ENCODE measurements at places on chromosomes 1 and 21.

- DNase-seq, result no peak
These were observed 292.8 kb downstream of the PTBP2 start for GRCh38 chr1:97014426-97014825.

DNA sequence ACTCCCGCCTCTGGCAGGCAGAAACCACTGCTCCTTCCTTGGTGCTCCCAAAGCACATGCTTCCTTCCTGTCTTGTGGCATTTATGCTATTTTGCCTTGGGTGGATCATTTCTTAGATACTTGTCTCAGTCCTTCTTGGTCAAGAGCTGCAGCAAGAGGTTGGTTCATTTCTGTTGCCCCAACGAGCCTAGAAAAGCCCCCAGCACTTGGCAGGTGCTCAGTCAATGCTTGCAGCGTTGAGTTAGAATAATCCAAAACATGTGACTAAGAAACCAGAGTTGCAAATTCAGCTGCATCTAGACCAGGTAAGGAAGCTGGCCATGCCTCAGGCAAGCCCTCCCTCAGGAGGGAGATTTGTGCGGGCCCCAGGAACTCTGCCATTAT lies 42.4 kb upstream of the TENT5C start:
- DNase-seq, result no peak

- no peak for DNase-seq
These were observed 402.6 kb downstream of the SIPA1L2 start for GRCh38 chr1:232227306-232227705.

DNA sequence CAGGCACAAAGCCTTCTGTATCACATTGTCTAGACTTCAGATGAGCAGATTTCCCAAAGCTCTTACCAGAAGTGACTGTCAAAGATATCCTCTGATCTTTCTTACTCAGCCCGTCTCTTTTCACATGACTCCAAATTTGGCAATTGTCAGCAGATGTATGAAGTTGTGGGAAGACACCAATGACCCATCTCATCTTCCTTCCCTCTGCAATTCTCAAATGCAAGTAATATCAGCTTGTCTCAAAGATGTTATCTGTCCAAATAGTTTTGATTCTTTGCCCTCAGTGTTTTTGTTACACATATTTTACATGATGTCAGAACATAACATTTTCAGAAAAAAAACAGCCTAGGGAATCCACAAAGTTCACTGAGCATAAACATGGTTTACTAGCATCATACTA lies 45.1 kb upstream of the RGS2 start:
- DNase-seq, result no peak

DNA sequence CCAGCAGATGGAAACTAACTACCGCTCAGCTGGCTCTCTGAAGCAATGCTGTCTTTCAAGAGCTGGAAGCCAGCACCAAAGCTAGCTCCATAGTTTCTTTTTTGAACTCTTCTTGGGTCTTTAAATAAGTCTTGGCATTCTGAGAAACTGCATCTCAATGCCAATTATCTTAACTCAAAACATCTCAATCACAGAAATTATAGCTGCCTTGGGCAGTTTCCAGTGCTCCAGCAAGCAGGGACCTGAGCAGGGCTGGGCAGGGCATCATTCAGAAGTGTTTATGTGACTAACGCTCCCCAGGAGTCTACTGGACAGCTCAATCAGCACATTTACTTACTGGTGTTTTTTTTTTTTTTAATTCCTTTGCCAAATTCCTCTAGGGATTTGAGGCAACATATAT lies 18.3 kb upstream of the PADI4 start:
- DNase-seq, result no peak

GRCh38 chr21:26909972-26910371 lies 56.9 kb downstream of the ADAMTS5 start:
- no peak for DNase-seq

DNA sequence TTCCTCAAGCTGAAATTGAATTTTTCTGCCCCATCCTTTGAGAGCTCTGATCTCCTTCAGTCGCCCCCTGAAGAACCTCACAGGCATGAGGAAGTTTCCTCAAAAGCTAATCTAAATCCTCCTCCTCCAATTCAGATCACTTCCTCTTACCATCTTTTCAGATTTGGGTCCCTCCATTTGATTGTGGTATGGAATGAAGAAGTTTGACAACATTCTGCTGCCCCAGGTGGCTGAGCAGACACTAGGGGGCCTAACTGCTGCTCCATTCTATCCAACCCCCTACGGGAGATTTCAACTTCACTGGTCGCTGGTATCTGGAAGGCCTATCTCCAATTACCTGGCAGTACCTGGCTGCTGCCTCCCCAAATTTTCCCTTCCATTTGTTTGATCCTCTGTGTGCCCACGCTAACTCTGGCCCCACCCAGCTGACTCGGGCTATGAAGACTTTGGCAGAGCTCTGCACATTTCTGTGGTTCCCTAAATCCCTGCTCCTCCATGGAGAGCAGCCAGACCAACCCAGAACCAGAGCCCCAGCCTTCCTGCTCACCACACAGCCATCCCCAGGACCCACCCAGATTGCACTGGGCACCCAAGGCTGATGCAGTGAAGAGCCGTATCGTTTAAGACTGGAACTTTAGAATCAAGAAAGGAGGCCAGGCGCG lies 7.8 kb downstream of the IRF6 start:
- DNase-seq, result no peak

- DNase-seq, result no peak
These were observed 92.6 kb downstream of the KIF26B start for GRCh38 chr1:245247356-245247755.

DNA sequence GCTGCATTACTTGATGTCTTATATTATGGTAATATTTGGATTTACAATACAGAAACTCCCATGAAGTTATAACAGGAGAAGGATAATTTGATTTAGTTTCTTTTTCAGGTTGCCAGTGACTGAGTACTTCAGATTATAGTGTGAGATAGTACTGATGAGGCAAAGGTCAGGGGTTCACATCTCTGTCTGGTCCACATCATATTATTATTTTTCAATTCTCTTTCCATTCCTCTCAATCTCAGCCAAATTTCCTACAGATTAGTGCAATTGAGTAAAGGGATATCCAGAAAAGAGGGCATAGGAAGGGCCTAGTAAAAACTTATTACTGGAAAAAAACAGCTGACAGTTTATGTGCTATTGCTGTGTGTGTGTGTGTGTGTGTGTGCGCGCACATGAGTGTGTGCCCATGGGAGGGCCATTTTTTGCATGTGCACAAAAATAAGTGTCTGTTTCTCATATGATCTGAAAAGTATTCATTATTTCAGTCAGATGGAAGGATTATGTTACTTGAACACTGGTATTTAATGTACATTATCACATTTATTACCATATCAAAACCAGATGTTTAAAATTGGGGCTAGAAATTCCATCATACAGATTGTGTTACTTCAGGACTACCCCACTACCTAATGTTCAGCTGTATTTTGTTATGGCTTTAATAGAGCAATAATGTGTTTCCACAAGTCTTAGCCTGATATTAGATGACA lies 78.3 kb upstream of the KCNK2 start:
- DNase-seq, result no peak

DNA sequence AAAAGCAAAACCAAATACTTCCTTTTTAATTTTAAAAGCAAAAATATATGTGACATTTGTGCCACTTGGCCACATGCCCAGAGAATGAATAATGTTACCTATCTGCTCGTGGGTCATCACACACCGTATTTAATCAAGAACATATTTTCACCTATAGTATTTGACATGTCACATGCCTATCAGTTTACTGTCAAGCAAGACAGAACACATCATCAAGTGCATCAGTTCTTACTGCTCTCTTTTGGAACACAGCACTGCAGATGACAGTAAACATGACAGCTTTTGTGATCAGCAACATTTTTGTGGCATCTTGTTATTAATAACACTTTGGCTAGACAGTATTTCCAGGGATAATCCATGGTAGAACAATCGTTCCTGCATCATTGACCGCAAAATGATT lies 134.4 kb downstream of the LRRC7 start:
- DNase-seq, result no peak

- no peak for DNase-seq
These were observed 45.1 kb upstream of the EPS15 start for GRCh38 chr1:51564124-51564523.

DNA sequence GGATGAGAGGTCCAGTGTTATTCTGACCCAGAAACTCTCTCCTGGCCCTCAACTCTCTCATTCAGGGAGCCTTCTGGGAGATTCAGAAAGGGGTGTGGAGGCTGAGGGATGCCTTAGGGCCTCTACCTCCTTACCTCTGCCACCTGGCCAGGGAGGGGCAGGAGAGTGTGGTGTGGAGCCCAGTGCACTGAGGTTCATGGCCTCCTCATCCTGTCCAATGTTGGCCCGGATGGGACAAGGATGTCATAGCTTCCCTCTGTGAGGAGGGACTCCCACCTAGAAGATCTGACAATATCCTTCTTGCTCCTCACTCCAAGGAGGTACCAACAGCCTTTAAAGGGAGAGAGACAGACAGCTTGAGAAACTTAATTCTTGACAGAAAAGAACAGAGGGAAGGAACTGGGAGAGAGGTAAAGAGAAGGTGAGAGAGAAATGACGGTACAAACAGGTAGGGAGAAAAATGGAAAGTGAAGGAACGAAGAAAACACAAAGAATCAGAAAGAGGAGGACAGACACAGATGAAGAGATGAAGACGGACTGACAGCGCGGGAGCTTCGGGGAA lies 779 bp downstream of the BEND5 start:
- no peak for DNase-seq

- DNase-seq, result no peak
These were observed 138.6 kb downstream of the NRIP1 start for GRCh38 chr21:14926186-14926585.

DNA sequence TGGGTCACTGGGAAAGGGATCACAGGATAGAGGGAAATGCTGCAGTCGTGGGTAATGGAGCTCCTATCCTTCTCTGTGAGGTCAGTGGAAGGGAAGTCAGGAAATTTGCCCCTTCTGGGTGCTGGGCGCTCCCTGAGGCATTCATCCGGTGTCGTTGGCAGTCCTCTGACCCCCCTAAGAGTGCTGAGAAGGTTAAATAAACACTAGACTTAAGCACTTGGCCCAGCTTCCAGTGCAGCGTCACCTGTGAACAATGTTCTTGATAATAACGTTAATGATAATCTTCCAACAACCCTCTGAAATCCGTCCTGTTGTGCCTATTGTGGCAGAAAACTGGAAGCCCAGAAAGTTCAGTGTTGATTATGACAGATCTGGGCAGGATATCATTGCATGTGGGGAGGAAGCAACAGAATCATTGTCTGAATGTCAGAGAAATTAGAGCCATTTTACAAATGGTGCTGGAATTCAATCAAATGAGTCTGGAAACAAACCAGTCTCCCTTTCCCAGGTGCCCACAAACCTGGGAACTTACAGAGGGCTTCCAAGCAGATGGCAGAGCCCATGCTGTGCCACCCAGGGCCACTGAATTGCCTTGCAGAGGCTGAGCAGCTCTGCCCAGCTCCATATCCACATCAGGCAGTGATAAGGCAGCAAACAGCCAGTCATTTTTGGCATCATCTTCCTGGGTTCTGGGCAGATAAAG lies 216.8 kb downstream of the KAZN start:
- no peak for DNase-seq

- no peak for DNase-seq
These were observed 12.0 kb downstream of the PALMD start for GRCh38 chr1:99658031-99658290.

- DNase-seq, result no peak
These were observed 295.2 kb downstream of the HLX start for GRCh38 chr1:221174330-221174993.

DNA sequence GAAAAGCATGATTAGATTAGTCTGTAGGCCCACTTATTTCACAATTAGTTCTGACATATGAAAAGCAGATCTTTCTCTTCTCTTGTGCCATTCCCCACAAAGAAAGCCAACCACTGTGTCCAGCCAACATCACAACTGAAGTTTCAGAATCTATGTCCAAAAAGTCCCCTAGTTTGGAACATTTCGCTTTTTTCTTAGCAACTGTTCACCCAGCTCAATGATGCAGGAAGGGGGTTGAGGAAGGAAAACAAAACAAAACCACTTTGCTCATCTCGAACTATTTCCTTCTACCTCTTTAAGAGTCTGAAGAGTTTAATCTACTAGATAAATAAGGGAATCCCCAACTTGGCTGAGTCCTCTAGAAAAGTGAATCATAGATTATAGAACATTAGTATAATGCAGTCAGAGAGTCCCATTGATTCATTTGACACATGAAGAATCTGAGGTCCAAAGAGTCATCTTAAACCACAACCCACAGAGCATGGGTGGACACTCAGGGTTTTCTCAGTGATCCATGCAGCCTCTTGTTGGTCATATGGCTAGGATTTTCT lies 159.3 kb upstream of the SGIP1 start:
- DNase-seq, result peak; percentile 51

DNA sequence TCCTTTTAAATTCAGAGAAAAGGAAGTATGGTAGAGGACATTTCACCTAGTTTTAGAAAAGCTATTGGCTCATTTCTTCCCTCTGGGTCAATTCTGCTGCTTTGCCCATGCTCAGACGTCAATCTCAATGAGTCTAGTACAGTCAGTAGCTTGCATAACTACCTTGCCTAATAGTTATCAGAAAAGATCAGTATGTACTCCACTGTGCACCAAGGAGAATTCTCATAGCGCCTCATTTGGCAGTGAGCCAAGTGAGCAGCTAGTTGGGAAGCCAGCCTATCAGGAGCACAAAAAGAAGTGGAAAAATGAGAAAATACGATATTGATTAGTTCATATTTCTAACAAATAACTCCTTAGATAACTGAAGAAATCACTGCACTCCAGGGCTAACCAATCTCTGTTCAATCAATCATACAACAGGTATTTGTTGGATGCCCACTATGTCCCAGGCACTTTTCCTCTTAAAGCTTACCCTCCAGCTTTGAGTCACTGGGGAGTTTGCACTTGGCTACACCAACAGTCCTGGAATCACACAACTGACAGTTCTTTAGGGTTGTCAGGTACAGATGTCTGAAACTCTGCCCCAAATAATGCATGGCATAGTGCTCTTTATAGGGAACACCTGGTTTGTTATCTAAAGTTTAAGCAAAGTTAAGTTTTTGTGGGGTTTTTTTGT lies 50.2 kb downstream of the PRDX6 start:
- DNase-seq, result no peak

GRCh38 chr1:182368358-182368757 lies 23.2 kb downstream of the GLUL start:
- DNase-seq, result no peak

DNA sequence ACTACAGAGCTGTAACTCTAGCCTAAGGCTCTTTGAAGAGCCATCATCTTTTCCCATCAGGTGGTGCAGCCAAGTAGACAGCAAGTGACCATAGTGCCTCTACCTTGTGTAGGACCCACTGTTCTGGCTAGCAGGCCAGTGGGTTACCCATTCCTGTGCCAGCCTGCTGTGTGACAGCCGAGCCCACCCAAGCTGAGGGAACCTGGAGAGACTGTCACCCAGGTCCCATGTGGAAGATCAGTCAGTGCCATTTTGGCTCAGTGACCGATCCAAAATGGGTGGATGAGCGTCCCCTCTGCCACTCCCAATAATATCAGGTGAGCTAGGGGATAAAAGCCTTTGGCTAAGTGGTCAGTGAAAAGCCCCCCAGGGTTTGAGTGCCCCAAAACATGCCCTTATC lies 417.9 kb downstream of the MATN1 start:
- DNase-seq, result no peak

- no peak for DNase-seq
These were observed 107.5 kb downstream of the RGL1 start for GRCh38 chr1:183912265-183912886.

Measured in stimulated activated CD4-positive, alpha-beta T cell treated with anti-CD3 and anti-CD28 coated beads, Interleukin-2, amount 100 ng/mL, for 24 hours (primary cell).